ENCODE measurements at places on chromosomes 6 and 20.

DNA sequence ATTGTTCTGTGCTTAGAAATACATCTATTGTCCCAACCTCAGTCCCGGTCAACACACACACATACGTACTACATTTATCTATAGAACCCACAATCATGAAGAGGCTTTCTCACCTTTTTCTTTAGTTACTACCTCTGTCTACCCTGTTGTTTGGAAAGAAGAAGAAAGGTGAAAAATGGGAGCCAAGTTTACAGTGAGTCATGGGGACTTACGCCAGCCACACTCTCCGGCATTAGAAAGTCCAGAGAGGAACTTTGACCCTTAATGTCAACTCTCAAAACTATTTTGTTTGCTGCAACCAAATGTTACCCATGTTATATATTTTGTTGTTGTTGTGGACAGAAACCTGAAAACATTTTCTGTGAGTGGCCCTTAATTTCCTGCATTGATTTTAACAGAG lies 259.1 kb downstream of the ZFAND3 start:
- no peak for DNase-seq

DNA sequence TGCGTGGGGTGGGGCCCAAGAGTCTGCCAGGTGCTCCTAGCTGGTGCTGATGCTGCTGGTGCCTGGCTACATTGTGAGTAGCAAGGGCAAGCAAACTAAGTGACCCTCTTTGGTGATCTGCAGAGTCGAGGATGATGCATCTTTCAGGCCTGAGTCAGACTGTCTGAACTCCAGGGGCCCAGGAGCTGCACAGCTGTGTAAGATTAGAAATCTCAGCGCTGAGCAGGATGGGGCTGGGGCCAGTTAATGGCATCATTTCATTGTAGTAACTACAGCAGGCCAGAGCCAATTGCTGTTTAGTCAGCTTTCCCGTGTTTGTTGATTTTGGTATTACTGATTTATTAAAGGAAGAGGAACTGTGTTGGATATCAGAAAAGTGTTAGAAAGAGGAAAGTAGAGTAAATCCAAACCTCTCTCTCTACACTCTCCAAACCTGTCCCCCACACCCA lies 365.2 kb downstream of the PAX1 start:
- DNase-seq = no peak

DNA sequence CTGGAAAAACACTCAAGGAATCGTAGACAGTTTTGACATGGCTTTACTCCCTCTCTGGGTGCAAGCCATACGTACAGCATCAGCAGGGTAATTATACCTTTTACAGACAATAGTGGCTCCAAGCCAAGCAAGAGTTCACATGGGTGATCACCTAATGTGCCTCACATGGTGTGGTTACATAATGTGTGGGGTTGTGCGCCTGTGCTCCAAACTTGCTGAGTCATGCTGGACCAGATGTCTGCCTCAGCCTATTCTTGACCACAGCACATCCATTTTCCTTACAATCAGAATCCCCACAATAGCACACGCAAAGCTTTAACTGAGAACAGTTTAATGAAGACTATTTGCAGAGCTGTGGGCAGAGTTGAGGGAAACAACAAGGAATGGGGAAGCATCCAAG lies 74.5 kb downstream of the ALDH8A1 start:
- peak; percentile 16 for DNase-seq

- no peak for DNase-seq
These were observed 37.9 kb downstream of the CDH26 start for GRCh38 chr20:59996108-59996507.

- DNase-seq = no peak
These were observed 45.2 kb upstream of the LY86 start for GRCh38 chr6:6543181-6543879.

DNA sequence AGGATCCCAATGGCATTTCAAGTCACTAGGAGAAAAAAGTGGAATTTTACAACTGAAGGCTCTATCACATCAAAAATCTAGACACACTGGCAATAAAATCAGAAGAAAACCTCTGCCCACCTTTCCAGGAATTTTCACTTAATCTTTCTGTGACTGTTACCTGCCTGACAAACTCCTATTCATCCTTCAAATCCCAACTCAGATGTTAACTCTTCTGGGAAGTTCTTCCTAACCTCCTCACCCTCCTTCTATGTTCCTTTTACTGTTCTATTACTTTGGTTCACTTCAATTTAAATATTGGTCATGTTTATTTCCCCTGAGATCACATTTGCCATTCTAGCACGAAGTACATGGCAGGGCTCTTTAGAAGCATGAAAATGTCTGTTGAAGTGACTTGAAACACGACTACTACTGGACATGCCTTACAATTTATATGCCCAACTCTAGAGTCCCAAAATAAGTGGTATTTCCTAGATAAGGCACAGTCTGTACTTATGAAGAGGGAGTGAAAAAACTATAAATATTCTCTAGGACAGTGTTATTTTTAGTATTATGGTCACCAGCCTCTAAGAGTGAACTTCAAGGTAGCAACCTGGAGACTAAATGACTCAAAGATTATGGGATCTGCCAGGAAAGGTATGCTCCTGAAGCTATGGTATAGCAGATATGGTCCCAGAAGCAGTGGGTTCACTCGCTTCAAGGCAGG lies 17.1 kb downstream of the CHD6 start:
- DNase-seq = no peak

DNA sequence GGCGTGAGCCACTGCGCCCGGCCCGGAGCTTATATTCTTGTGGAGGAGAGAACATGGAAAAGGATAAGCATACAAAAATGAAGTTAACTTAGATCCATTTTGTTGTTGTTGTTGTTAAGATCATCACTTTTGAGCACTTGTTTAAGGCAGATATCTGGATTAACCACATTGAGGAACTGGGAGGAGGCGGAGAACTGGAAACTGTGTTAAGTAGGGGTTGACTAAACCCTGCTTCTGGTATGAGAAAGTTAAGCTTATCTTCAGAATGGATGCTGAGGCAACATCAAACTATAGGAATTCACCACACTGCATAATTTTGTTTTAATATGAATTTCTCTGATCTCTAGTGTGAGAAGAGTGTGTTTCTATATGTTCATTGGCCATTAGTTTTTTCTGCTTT lies 57.6 kb downstream of the GCNT2 start:
- peak; percentile 20 for DNase-seq

GRCh38 chr6:51865176-51865575 lies 222.2 kb downstream of the PKHD1 start:
- no peak for DNase-seq

DNA sequence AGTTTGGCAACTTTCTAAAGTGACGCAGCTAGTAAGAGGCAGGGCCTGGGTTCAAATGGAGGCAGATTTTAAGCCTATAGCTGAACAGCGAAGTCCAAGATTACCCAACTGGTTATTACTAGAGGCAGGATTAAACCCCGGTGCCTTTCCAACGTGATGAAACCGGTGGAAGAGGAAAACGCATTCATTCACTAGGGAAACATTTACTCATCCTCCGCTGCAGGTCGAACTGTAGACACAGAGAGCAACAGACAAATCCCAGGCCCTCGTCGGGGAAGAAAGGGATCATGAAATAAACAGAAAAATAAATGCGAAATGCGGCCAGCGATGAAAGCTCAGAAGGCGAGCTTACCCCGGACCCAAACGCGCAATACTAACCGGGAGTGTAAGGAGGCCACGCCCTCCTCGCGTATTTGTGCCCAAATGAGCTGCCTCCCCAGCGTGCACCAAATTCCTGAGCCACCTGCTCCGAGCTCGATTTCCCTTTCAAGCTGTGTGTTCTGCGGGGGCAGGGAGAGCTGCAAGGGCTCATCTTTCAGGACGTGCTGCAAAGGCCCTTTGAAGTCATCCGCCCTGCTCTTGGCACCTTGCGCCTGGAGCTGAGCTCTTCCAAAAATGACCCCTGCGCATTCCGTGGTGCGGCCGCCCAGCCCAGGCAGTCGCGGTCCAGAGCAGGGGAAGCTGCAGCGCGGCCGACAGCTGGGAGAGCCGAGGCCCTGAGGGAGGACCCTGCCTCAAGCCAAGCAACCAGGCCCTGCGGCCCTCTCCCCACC lies 46.9 kb downstream of the PDYN start:
- no peak for DNase-seq

- no peak for DNase-seq
These were observed 108.2 kb downstream of the THBS2 start for GRCh38 chr6:169145496-169145895.

GRCh38 chr6:168117942-168118341 lies 38.9 kb upstream of the FRMD1 start:
- no peak for DNase-seq

GRCh38 chr6:40194447-40195170 lies 260.3 kb upstream of the MOCS1 start:
- DNase-seq = no peak

DNA sequence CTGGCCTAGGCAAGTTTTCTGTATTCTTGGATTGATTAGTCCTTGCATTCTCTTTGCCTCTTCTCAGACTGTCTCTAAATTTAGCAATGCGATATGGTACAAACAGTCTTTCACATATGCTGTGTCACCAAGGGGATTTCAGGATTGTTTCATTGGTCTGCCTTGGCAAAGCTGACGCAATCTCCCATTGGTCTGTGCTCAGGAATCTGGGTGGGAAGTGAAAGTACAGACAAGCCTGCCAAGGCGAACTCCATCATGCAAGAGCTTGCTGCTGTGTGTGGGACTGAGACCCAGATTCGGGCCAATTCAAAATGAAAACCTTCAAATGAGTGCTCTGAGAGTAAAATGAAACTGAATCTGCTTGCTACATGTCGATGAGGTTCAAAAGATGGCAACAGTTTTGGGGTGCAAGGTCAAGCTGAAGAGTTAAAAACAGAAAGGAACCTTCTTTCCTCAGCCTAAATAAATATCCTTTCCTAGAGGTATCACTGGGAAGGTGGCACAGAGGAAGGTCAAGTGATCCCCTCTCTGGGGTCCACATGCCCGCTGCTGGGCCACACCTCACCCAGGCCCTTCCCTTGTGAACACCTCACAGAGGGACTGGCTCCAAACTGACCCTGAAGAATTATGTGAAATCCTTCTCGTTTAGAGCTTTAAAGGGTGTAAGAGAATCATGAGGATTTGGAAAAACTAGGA lies 198.8 kb upstream of the PREP start:
- DNase-seq = no peak

- DNase-seq = peak; percentile 97
These were observed 57.9 kb downstream of the TRIM38 start for GRCh38 chr6:26020329-26021000.

Measured in common myeloid progenitor, CD34-positive (primary cell).